Effector CD4-positive, alpha-beta T cell (primary cell): ENCODE measurements at places on chromosomes 7 and 10.

DNA sequence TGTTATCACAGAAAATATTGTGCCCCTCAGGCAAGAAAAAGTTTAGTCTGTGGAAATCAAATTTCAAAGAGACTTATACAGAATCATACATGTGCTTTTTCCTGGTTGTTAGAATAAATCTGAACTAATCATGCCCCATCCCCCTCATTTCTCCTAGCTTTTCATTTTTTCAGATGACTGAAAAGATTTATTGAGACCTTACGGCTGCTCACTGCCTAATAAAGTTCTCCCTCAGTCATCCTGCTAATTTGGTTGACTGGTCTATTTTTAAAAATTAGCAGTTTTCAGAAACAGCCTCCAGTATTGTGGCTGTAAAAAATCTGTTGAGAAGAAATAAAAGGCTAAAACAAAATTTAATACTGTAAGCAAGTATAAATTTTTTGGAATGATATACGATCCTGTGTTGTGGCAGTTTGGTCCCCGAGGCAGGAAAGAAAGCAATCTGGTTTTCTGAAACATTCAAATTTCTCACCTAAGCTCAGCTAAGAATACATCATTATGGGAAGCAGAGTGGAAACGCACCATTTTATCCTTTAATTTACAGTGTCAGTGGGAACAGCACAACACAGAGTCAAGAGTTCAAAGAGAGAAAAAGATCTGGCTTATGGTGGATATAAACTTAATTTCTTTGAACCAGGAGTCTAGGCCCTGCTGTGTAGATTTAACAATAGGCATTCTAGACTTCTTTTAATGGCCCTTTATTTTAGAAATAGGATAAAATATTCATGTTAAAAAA, 144.4 kb downstream of the KCND2 start:
- no peak for DNase-seq

DNA sequence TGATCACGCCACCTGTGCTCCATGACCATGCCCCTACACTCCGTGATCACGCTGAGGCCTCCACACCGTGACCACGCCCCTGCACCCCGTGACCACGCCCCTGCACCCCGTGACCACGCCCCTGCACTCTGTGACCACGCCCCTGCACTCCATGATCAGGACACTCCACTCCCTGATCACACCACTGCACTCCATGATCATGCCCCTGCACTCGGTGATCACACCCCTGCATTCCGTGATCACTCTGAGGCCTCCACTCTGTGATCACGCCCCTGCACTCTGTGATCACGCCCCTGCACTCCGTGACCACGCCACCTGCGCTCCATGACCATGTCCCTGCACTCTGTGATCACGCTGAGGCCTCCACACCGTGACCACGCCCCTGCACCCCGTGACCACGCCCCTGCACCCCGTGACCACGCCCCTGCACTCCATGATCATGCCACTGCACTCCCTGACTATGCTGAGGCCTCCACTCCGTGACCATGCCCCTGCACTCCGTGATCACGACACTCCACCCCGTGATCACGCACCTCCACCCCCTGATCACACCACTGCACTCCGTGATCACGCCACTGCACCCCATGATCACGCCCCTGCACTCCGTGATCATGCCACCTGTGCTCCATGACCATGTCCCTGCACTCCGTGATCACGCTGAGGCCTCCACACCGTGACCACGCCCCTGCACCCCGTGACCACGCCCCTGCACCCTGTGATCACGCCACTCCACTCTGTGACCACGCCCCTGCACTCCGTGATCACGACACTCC, 27.7 kb downstream of the STK32C start:
- DNase-seq, result no peak

DNA sequence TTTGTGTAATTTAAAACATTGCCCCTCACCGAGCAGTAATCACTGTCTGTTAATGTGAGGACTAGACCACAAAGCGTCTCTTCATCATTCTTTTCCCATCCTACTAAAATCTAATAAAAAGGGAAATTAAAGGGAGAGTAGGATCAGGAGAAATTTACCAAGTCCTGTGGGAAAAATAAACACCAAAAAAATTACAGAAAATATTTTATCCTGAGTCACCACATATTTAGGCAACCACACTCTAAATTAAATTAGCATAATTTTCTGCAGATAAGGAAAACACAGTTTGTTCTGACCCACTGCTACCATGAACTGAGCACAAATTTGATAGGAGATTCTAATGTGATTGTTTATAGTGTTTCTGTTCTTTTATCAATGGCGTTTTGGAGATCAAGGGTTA, 49.3 kb downstream of the CCDC6 start:
- DNase-seq, result no peak

GRCh38 chr10:75240329-75241076, 4.7 kb upstream of the COMTD1 start:
- no peak for DNase-seq

- no peak for DNase-seq
Measured at GRCh38 chr10:99297033-99297432, 32.1 kb upstream of the CNNM1 start.

- no peak for DNase-seq
Measured at GRCh38 chr7:99232082-99232770, 24.3 kb upstream of the KPNA7 start.

DNA sequence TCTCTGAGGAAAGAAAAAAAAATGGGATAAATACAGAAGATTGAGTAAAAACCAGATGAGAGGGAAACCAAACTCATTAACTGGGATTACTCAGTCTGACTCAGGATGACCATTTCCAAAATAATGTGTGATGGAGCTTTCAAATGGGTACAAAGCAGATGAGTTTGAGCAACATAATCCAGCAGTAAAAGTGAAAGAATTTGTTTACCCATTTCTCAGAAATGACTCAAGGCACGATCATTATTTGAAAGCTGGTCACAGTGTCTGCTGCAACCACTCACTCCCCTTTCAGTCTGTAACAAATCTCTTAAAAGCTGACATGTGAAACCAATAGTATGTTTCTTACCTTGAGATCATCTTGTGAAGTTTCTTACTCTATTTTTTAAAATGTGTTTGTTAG, 104.7 kb upstream of the KLF14 start:
- DNase-seq, result no peak

DNA sequence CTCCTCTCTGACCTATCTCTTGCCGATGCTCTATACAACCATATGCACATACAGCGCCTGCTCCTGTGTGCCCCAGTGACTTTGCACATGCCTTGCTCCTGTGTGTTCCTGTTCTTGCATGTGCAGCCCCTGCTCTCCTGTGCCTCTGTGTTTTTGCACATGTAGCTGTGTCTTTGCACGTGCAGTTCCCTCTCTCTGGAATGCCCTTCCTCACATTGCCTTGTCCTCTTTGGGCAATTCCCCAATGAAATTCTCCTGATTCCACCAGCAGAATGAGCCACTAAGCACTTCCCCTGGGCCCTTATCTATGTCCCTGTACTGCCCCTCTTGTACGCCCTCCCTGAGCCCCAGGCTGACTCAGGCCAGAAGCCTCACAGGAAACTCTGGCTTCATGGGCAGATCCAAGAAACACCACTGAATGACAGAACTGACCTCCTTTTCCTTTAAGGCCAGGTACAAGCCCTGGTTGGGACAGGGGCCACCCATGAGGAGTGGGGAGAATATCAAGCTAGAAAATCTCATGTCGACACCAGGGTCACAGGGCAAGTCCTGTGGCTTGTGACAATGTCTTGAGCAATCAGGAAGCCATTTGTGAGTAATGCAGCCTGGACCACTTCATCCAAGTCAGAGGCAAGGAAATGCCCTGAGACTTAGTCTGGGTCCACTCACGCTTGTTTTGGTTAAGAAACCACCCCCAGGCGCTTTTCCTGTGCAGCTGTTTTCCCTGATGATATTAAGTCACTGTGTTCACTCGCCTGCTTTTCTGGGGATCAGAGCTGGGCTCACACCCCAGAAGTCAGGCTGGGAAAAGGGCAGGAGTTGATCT, 1.9 kb upstream of the ARHGAP22 start:
- no peak for DNase-seq

DNA sequence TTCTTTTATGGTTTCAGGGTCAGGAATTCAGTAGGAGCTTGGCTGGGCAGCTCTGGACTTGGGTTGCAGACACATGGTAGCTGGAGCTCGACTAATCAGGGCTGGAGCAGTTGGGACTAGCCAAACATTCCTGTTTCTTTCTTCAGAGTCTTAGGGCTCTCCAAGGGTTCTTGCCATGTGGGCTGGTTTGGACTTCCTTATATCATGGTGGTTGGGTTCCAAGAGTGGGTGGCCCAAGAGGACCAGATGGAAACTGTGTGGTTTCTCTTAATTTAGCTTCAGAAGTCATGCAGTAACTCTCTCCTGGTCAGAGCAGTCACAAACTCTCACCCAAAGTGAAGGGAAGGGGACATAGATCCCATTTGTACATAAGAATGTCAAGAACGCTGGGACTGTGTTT, 270.1 kb upstream of the FZD1 start:
- DNase-seq, result no peak
